ENCODE measurements at places on chromosomes 13 and 19. TPM values are rescaled to one million over a fixed set of nuclear protein-coding genes. Genes with fewer than 3 reads are reported as not detected.

COX6B2 gene
- total RNA-seq = not detected

GPATCH1 gene
- 13.7 TPM for total RNA-seq

FGF9 gene
- 4.1 TPM for total RNA-seq

RASIP1 gene
- 3.1 TPM for total RNA-seq

CGB7 gene
- total RNA-seq = not detected

RFPL4AL1 gene
- 20.2 TPM for total RNA-seq

KLK3 gene
- 0.48 TPM for total RNA-seq
